Globus pallidus (tissue), 1 donor: ENCODE measurements at places on chromosomes 3 and 15.
A peak's percentile ranks its signal among the peaks of the same experiment; 100 is the strongest.

DNA sequence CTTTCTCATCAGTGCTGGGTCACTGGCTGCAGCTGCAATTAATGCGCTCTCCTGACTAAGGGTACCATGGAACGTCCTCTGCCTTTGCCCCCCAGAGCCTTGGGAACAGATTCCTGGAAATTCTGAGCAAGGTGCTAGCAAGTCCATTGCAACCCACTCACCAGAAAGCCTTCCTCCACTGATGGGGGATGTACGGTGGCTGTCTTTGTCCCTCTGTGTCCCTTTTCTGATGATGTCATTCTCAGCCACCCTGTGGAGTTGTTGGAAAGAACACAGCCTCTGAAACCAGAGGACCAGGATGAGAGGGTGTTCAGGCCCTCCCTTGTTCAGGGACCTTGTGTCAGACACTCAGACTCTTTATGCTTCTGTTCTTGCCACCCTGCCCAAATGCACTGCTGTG is 38.1 kb upstream of the ZBTB38 start:
- no peak for DNase-seq

DNA sequence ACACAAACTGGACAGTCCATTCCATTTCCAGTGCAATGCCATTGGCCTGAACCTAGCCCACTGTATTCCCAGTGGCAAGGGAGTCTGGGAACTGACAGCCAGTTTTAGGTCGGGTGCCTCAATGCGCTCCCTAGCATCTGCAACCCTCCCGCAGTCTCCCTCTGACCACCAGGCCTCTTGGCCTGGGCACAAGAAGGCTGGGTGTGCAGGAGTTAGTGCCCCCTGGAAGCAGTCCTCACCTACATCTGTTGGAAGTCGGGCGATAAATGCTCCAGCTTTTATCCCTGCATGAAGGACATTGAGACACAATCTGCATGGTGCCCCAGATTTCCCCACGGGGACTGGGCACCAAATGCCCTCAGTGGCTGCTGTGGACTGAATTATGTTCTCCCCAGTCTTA is 12.7 kb downstream of the C3orf22 start:
- DNase-seq, result no peak

DNA sequence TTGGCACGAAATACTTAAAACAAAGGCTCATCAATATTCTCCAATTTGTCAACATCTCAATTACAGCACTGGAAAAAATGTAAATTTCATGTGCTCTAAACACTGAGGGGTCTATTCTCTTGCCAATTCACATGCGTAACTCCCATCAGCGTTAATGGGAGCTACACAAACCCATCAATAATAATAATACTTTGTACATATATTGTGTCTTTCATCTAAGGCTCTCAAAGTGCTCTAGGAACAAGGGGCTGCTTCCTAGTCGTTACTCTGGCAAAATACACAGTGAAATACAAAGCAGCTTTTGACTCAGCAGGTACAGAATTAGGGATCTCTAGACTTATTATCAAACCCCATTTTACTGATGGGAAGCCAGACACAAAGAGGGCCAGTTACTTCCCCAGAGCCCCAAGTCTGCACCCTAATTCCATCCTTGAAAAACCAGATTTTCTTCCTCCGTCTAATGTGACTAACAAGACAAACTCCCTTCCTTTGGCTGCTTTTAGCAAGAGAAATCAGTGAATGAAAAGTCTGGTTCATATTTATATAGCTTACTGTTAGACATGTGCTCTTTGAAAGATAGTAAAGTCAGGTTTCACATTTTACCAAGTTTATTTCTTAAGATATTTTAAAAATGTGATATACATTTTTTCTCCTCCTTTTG is 20.0 kb downstream of the MEIS2 start:
- DNase-seq, result no peak

DNA sequence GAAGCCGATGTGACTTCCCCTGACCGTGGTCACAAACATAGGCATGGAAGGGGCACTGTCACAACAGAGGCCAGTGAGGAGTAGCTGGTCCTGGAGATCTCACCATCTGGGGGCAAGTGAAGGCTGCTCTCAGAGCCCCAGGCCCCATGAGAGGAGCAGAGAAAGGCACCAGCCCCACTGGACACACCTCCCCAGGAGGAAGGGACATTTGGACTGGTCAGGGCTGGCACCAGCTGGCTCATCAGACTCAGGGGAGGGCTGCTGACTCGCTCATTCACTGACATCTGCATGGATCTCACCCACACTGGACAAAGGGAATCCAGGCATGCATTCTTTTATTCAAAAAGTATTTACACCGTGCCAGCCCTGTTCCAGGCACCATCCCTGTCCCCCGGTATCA is 26.8 kb downstream of the ESYT3 start:
- DNase-seq, result no peak

GRCh38 chr3:174957551-174958001 is 98.4 kb downstream of the NAALADL2 start:
- DNase-seq, result no peak

DNA sequence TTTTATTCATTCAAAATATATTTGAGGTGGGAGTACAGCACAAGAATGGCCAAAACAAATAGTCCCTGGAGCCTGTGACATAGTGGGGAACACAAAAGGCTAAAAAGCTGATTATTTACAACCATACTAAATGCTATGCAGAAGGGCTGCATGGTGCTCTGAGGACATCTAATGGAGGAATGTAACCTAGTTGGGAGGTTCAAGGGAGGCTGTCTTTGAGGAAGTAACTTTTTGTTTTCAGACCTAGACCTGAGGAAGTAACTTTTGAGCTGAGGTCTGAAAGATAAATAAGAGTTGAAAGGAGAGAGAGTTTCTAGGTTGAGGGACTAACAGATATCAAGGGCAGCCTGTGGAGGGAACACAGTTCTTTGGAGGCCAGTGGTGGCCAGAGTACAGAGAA is 34.8 kb upstream of the RASA2 start:
- DNase-seq, result peak; percentile 72

DNA sequence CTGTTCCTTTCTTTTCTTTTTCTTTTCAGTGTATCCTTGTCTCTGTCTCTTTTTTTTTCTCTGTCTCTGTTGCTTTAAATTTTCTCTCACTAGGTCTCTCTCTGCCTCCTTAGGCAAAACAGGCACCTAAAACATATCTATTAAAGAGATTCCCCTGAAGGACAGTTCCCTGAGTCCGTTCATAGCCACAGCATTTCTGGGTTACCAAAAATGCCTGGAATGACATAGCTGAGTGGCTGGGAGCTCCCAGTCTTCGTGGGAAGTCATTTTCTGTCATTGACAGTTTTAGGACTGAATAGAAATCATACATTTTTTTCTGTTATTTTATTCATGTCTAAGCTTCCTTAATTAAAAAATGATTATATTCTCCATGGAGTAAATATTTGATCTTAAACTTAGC is 323.8 kb upstream of the AZI2 start:
- no peak for DNase-seq

DNA sequence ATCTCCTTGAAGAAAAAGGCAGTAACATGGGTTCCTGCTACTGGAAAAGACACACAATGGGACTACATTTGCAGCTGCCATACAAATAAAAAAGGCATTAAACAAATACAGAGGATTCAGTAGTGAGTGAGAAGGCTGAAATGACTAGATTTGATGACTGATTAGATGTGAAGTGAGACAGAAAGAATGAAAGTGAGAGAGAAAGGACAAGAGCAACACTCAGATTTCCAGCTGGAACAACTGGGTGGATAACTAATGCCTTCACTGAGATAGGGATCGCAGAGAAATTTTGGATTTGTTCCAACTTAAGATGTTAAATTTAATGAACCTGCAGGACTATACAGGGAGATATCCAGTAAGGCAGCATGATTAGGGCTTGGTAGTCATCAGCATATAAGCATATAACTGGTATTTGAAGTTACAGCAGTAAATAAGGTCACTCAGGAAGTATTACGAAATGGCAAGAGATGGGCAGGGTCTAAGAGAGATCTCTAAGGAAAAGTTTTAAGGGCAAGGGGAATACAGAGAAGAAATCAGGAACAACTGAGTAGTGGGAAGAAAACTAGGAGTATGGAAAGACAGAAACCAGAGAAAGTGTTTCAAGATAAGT is 8.2 kb downstream of the OSBPL11 start:
- DNase-seq, result no peak

- DNase-seq, result no peak
These were observed 75.7 kb downstream of the SENP2 start for GRCh38 chr3:185661772-185662171.

DNA sequence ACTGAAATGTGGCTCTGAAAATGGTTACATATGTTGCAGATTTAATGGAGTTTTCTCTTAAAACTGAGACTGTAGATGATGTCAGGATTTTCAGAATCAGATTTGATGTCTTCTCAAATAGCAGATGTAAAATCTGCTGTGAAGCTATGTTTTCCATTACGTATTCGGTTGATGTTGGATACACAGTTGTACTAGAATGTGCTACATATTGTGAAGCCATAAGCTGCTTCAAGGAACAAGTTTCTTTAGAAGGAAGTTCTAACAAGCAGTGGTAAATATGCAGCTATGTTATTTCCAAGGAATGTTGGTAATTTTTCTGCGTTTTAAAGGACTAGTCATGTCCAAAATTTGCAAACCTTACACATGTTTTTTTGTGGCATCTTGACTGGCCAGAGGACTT is 197.7 kb downstream of the RBMS3 start:
- no peak for DNase-seq

GRCh38 chr3:8864402-8865350 is 95.3 kb upstream of the OXTR start:
- no peak for DNase-seq

GRCh38 chr15:63367390-63367789 is 14.3 kb downstream of the CA12 start:
- DNase-seq, result no peak

DNA sequence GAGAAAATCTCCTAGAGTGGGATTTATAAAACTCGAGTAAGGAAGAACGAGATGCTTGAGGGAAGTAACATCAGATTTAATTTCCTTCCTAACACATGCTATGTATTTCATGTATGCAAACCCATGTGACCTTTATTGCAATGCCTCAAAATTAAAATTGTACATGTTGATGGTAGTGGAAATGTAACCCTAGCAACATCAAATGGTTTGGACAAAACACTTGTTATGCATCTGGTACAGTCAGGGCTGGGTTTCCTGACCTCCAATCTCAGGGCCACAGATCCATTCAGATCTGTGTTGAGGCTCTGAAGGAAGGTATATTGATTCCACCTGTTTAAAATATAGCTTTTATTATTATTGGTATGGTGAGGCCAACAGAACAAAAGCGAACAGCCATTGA is 246.0 kb downstream of the WNT5A start:
- DNase-seq, result no peak

DNA sequence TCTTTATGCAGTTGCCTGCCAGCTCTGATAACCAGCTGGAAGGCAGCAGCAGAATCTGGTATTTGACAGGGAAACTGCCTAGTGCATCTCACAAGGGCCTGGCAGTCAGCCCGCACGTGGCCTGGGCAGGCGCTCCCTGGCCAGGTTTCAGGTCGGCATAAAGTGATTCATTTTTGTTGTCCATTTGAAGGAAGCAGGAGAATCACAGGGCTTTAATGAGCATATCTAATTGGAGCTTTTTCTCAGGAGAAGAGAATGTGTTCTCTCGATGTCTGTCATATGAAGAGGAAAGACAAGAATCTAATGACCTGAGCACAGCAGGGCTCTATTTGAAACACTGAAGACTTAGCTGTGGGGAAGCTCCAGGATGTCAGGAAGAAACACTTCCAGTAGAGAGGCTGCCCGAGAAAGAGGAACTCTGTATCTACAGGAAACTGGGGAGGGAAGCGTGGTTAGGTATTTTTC is 98.8 kb upstream of the MB21D2 start:
- no peak for DNase-seq

DNA sequence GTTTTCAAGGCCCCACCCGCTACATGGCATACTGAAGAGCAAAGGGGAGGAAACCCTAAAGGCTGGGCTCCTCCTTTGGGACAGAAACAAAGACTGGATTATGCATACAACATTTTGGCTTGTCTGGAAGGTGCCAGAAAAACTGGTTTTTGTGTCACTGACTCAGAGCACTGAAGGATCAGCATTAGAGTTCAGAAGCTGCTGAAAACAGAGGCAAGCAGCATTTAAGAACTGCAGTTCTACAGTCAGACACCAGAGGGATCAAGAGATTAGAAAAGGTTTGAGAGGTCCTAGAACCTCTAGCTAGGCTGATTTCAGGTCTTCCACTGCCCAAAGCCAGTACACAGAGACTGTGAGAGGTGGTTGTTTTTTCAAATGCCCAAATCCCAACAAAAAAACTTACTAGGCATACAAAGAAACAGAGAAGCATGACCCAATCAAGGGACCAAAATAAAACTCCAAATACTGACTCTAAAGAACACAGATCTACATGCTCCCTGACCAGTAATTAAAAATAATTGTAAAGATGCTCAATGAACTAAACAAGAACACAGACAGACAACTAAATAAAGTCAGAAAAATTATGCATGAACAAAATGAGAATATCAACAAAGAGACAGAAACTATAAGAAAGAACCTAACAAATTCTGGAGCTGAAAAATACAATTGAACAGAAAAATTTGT is 91.2 kb downstream of the SENP2 start:
- no peak for DNase-seq

GRCh38 chr3:190512666-190513065 is 1.2 kb upstream of the IL1RAP start:
- DNase-seq, result no peak

DNA sequence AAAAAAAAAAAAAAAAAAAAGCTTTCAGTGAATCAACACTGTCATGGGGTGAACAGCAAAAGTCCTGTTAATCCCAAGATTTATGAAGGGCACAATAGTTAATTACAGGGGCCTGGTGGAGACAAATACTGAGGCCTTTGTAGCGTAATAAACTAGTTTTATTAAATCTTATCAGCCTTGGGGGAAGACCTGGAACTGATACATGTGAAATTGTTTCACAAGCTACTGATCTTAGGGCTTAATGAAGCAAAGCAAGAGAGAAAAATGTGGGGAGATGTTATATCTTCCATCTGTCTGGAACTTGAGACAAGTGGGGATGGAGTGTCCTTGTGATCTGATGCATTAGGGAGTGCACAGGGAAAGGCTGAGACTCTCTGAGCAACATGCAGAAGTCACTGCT is 47.9 kb upstream of the OSBPL11 start:
- DNase-seq, result no peak

DNA sequence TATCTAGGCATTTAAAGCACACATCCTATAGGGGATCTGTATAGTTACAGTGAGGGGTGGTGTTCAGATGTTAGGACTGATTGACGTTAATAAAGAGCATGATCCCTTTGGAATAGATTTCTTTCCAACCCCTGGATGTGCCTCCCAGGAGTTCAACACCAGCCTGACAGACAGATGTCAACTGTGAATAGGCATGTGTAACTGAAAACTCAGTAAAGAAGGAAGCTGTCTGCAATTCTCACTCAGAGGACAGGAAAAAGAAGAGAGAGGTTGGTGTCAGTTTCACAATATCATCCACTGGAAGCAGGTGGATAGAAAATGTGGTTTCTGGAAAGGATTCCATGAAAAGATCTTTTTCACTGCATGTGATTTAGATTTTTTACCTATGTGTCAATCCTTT is 396.3 kb downstream of the NSUN3 start:
- DNase-seq, result no peak

- no peak for DNase-seq
These were observed 27.1 kb downstream of the IL1RAP start for GRCh38 chr3:190541008-190541407.

DNA sequence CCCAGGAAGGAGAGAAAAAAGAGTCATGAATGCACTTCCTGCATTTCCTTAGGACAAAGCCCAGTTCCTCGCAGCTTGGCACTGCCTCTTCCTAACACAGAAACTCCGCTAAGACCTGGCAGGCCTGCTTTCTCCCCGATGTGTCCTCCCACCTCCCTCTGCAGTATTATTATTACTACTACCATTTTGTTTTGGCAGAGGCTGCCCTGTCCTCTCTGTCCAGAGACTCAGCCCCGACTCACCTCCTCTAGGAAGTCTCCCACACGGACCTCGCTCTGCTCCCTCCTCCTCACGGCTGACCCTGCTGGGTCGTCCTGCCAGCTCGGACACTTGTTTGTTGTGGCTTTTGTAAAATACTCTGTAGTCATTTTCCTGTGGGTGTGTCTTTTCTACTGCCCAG is 107.2 kb upstream of the HACD2 start:
- no peak for DNase-seq
